ENCODE measurements at places on chromosomes 12 and 14.
A peak's percentile ranks its signal among the peaks of the same experiment; 100 is the strongest.

DNA sequence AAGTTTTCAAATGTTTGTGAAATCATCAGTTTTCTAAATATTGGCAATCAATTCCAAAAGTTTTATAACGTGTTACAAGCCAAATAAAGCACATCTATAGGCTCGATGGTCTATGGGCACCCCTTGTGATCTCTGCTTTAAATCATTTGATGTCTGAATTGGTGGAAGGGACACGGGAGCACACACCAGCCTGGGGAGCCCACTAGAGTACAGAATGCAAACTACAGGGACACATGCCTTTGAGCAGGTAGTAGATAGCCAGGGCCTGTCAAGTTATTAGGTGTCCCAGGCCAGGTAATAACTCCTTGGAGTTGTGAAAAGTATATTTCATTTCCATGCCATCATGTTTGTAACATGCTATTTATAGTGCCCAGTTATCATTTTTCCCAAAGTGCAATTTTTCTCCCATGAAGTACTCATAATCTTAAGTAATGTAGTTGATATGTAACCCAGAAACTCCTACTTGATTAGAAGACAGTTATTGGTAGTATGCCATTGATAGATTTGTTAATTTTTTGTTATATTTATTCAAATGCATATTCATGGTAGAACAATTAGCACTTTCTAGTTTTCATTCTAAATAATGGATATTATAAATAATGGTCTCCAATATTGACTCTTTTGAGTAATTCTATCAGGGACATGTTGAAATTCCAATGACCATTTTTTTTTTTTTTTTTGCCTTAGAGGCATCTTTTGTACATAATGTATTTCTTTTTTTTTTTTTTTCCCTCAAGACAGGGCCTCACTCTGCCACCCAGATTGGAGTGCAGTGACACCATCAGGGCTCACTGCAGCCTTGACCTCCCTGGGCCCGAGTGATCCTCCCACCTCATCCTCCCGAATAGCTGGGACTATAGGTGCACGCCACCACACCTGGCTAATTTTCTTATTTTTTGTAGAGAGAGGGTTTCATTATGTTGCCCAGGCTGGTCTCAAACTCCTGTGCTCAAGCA is 96.9 kb upstream of the FGD4 start:
- DNase-seq: peak; percentile 45

GRCh38 chr14:95040708-95041476 is 116.4 kb downstream of the DICER1 start:
- DNase-seq: no peak

DNA sequence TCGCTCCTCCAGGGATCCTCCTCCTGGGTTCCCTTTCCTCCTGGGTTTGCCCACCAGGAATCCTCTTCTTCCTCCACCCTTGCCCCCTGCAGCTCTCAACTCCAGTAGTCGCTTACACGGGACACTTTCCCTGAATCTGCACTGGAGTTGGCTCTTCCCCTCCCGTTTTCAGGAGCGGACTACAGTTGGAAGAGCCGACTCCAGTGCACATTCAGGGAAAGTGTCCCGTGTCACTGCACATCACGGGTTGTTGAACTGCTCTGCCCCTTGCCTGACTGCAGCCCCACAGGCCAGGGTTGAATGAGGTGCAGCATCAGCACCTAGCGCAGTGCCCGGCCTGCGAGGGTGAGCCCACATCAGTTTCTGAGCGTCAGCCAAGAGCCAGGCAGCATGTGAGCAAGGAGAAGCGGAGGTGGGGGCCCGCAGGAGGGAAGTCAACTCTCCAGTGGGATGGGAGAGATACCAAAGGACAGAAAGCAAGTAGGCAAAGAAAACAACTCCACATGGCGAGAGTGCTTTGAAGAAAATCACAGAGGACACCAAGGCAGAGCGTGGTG is 13.1 kb downstream of the RAPGEF3 start:
- no peak for DNase-seq

GRCh38 chr12:67484791-67485480 is 163.6 kb upstream of the DYRK2 start:
- DNase-seq: no peak
